ENCODE measurements at places on chromosomes 2 and 18. TPM values are rescaled to one million over a fixed set of nuclear protein-coding genes. Genes with fewer than 3 reads are reported as not detected.

DNA sequence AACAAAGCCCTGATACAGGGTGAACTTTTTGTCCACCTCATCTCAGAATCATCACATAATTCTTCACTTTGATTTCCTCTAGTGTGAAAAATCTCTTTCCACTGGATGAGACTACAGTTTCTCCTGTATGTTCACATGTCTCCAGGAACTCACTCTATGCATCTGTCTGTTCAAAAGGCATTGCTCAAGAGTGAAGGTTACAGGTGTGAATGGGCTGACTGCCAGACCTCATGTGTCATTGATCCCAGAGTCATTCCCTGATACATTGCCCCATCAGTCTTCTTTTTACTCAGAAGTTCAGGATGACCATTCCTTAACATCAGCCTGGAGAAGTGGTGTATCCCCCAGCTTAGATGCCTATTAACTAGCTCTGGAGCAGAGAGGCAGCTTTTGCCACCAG lies 4.4 kb upstream of the DSC3 start:
- H3K4me3 ChIP-seq, result no peak overlapping the region
- peak; percentile 44 for DNase-seq
- peaks cover 5% of the 10 kb centered on the region for H3K4me1 ChIP-seq
- H3K36me3 ChIP-seq, result no peaks in the 10 kb centered on the region
- peaks cover 30% of the 10 kb centered on the region for H3K27me3 ChIP-seq
- H3K27ac ChIP-seq, result no peak overlapping the region

DNA sequence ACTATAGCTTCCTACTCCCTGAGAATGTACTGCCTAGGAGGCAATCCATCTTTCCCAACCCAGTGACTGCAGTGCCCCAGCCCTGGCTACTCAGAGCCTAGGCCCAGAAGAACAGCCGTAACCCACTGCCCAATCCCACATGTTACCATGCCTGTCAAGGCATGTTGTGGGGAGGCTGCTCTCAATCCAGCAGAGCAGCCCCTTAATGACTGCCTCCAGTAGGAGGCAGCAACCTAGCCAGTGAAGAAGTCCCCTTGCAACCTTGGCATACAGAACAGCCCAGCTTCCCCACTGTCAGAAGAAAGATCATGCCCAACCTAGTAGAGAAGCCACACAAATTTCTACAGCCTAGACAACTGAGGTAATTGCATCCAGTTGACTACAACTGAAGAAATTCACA lies 44.2 kb upstream of the CDH7 start:
- no peak overlapping the region for H3K4me3 ChIP-seq
- no peaks in the 10 kb centered on the region for H3K4me1 ChIP-seq
- no peak for DNase-seq
- H3K36me3 ChIP-seq, result no peaks in the 10 kb centered on the region

DNA sequence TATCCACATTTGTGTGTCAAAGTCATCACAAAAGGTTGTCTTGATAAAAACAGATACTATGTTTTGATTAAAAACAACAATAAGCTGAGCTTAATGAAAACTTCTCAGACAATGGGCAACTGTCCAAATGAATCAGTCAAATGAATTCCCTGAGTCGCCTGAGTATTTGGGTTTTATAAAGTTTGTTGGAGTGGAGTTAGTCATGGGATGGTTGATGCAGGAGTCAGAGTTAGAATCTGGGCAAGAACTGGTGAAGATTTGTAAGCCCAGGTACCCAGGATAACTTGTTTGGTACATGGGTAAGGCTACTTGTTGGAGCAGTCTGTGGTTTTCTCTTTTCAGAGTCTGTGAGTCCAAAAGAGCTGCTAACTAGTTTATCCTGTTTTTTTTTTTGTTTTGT lies 34.4 kb upstream of the RAPGEF4 start:
- no peaks in the 10 kb centered on the region for H3K27me3 ChIP-seq
- no peaks in the 10 kb centered on the region for H3K36me3 ChIP-seq
- no peak for DNase-seq

- no peaks in the 10 kb centered on the region for H3K27me3 ChIP-seq
- no peak overlapping the region for H3K4me3 ChIP-seq
- DNase-seq, result no peak
Observed at GRCh38 chr18:32439802-32440201, 30.9 kb downstream of the GAREM1 start.

DNA sequence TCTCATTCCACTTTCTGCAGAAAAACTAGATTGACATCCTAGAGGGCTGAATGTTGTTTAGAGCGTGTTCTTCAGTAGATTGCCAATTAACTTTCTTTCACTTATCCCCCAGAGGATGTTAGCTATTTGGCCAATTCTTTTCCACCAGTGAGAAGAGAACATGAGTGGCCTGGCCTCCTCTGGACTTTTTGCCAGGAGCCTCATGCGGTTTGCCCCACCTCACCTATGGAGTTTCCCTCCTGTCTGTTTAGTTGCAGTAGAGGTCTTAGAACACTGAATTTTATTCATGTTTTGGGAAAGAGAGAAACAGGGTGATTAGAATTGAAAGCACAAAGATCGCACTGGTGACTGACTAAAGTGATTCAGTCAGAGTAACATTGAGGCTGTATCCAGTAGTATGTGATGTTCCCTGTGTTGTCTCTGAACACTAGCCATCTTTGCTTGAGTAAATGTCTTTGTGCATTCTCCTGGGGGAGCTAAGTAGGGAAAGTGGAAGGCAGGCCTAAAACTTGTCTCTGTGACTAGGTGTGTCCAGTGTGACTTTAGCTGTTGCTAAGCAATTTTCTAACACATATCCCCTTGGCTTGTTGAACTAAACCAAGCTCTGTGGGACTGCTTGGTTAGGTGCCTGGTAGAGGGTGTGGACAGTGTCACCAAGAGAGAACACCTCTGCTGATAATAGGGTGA lies 34.0 kb downstream of the UGP2 start:
- no peak overlapping the region for H3K4me3 ChIP-seq
- no peak for DNase-seq
- no peaks in the 10 kb centered on the region for H3K27me3 ChIP-seq
- no peaks in the 10 kb centered on the region for H3K4me1 ChIP-seq

CYBRD1 gene
- polyA plus RNA-seq, result 25.5 TPM

- no peak for DNase-seq
- H3K4me1 ChIP-seq, result no peaks in the 10 kb centered on the region
- no peaks in the 10 kb centered on the region for H3K36me3 ChIP-seq
- no peak overlapping the region for H3K27ac ChIP-seq
- H3K4me3 ChIP-seq, result no peak overlapping the region
- no peaks in the 10 kb centered on the region for H3K27me3 ChIP-seq
Observed at GRCh38 chr2:70472221-70472890, 81.3 kb downstream of the TGFA start.

DNA sequence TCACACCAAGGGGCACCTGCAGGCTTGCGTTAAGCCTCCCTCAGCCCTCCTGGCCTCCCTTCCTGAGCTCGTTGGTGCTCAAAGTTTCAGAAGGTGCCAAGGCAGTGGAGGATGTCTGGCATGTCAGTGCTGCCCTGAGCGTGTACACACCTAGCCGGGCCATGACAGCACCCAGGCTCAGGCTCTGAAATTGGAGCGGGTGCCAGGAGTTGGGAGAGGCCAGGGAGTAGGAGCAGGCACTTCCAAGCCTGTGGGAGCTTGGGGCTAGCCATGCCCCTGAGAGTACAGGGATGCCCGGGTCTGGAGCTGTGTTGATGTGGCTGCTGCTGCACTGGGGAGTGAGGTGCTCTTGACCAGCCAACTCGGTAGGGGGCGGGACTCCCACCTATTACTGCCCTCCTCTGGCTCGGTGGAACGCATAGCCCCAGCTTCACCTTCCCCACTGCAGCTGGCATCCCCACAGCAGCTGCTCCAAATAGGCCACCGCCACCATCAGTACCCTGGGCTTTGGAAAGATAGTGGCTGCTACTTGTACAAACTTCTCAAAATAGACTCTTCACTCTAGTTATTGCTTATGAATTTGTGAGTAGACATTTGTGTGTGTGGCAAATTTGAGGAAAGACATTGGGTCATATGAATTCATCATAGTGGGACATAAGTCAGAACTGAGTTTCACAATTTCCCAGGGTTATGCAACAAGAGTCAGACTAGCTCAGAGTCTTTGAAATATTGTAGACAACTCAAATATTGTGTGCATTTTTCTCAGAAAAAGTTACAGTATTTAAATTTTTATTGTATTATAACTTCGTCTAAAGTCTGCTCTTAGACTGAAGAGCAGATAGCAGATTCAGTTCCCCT lies 6.8 kb upstream of the PCARE start:
- H3K4me3 ChIP-seq, result no peak overlapping the region
- H3K36me3 ChIP-seq, result no peaks in the 10 kb centered on the region
- H3K27me3 ChIP-seq, result no peaks in the 10 kb centered on the region
- DNase-seq, result no peak

DNA sequence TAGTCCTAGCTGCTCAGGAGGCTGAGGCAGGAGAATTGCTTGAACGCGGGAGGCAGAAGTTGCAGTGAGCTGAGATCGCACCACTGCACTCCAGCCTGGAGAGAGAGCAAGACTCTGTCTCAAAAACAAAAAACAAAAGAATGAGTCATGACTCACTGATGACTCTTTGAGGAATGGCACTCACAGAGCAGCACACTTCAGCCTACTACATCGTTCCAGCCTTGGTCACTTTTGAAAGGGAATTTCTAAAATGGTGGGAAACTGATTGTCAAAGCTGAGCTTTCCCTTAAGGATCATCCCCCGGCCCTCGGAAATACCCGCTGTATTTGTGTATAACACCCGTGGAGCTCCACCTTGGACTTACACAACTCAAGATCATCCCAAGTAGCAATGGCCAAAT lies 217.3 kb upstream of the HS6ST1 start:
- H3K36me3 ChIP-seq, result no peaks in the 10 kb centered on the region
- DNase-seq, result no peak
- no peaks in the 10 kb centered on the region for H3K4me1 ChIP-seq
- no peak overlapping the region for H3K27ac ChIP-seq
- H3K4me3 ChIP-seq, result no peak overlapping the region

ATP8B1 gene
- polyA plus RNA-seq, result 68.2 TPM

GCKR gene
- polyA plus RNA-seq, result 2.9 TPM

KLHL41 gene
- 5.1 TPM for polyA plus RNA-seq

- no peak overlapping the region for H3K27ac ChIP-seq
- no peaks in the 10 kb centered on the region for H3K27me3 ChIP-seq
- H3K4me1 ChIP-seq, result no peaks in the 10 kb centered on the region
- no peak overlapping the region for H3K4me3 ChIP-seq
- H3K36me3 ChIP-seq, result no peaks in the 10 kb centered on the region
Observed at GRCh38 chr2:221124532-221125240, 447.4 kb downstream of the EPHA4 start.

HOXD12 gene
- not detected for polyA plus RNA-seq

DNA sequence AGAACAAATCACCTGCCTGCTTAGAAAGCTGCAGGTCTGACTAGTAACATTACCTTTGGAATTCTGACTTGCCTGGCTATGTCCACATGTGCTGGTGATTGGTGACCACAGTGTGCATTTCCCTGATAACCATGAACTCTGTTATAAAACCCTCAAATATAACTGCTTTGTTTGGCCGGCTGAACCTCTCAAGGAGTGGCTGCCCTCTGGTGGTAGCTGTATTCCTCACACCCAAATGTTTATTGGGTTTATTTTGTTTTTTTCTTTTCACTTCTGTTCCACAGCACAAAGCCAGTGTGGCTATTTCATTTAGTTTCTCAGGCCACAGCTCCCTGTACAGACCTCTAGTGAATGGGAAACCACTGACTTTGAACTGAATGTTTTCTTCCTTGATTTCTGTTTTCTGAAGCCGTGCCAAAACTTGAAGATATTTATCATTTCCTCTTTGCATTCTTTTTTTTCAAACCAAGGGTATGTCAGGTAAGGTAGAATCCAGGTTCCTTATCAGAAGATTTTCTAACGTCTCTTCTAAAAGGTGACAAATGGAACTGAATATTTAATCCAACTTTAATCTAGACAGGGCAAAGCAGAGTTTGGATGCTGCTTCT lies 549.0 kb upstream of the VRK2 start:
- no peak overlapping the region for H3K4me3 ChIP-seq
- no peaks in the 10 kb centered on the region for H3K27me3 ChIP-seq
- H3K4me1 ChIP-seq, result no peaks in the 10 kb centered on the region
- H3K27ac ChIP-seq, result no peak overlapping the region
- peak; percentile 9 for DNase-seq
- H3K36me3 ChIP-seq, result no peaks in the 10 kb centered on the region

SCN7A gene
- 6.7 TPM for polyA plus RNA-seq

DNA sequence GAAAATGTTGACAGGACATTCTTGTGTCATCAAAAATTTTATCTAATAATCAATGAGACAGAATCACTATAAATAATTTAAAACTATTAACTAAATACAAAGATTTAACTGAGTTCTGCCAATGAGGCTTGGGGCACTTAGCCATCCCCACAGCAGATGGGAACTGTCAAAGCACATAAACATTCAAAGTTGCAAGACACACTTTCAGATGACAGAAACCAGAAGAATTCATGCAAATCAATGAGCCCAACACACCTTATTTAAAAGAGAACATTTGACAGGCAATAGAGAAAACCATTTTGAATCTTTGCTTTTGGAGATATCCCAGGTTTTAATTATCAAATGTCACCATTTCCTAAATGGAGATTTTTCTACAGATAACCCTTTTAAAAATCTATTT lies 566.2 kb downstream of the IRS1 start:
- no peak overlapping the region for H3K27ac ChIP-seq
- no peak overlapping the region for H3K4me3 ChIP-seq
- H3K36me3 ChIP-seq, result no peaks in the 10 kb centered on the region

DNA sequence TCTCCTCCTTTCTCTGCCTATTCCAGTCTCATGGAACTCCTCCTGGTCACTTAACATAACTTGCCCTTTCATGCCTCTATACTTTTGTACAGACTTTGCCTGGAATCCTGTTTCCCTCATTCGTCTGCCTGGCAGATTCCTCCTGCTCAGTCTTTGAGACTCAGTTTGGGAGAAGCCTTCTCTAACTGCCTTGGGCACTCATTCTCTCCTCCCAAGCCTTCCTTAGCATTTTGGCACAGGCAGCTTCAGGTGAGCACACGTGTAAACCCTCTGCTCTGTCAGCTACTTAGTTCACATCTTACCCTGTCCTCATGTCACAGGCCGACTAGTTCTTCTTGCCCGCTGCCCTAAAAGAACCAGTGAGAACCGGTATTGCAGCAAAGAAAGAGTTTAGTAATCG lies 6.0 kb upstream of the FAM98A start:
- no peak for DNase-seq
- no peaks in the 10 kb centered on the region for H3K4me1 ChIP-seq
- no peak overlapping the region for H3K4me3 ChIP-seq
- no peak overlapping the region for H3K27ac ChIP-seq

GRCh38 chr18:37672932-37673595 lies 107.5 kb upstream of the CELF4 start:
- H3K27ac ChIP-seq, result no peak overlapping the region
- no peak for DNase-seq
- H3K4me3 ChIP-seq, result no peak overlapping the region

PAIP2B gene
- polyA plus RNA-seq, result 4.1 TPM

DNA sequence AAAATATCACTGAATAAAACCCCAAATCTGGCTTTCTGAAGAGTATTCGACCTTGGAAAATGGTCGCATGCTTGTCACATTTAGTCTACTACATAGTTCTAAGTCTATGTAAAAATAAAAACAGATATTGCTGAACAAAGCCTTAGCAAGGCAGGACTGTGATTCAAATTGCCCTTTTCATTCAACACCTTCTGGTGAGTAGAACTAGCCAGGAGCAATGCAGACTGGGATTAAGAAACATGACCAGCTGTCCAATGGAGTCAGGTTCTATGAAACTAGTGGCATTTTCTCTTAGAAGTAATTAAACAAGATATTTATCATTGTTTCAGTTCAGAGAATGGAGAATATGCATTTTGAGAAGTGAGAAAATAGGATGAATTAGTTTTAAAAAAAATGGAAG lies 1260.5 kb upstream of the ACVR2A start:
- no peaks in the 10 kb centered on the region for H3K36me3 ChIP-seq
- no peak for DNase-seq
- no peaks in the 10 kb centered on the region for H3K4me1 ChIP-seq
- H3K27ac ChIP-seq, result no peak overlapping the region
- H3K4me3 ChIP-seq, result no peak overlapping the region

Data from large intestine (tissue), 12 donors.